ENCODE measurements at places on chromosomes 1 and 21.

DNA sequence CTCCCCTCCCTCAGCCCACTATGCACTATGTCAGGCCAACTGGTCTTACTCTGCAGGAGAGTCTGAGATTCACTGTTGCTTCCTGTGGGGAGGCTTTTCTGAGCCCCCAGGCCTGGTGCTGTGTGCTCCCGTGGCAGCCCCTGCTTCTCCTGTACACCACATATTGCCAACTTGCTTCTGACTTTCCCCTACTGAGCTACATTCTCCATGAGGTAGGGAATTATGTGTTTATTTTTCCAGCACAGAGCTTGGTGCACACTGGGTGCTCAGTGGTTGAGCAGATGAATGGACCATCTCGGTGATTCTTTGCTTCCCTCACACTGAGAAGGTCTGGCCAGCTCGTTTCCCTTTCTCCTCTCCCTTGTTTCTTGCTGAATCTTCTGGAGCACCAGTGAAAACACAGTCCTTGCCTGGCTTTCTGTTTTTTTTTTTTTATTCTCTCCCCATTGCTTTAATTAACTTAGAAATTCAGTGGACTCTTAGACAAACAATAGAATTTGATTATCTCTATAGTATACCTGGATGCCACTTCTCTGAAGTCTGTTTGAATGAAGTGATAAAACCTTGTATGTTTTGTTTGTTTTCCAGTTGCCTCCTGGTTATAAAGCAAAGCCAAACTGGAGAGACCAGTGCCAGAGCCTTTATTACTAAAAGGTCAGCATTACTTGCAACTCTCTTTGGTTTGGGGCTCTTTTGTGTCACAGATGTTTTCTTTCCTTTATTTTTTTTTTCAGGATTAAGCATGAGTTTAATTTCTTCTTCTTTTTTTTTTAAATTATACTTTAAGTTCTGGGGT is 50.3 kb upstream of the CNIH3 start:
- DNase-seq: no peak

DNA sequence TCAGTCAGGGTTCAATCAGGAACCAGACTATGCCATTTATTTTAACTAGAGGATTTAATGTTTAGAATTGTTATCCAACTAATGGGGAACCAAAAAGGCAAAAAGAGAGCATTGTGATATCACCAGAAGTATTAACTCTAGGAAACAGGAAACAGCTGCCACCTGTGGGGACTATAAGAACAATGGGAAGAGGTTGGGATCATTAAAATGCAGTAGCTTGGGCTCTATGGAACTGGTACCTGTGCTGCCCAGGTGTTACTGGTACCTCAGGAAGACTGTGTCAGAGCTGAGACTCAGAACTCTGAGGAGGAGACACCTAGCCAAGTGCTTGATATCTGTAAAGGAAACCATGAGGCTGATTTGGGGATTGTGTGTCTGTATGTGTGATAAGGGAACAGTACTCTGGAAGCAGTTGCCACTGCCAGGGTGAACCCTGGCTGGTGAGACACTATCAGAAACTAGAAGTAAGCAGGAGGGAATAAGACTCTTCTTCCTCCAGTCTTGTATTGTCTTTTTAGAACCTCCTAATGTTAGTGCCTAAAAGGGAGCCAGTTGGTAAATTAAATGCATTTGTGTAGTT is 49.4 kb downstream of the MAN1A2 start:
- DNase-seq: no peak

GRCh38 chr1:41580520-41581172 is 96.2 kb upstream of the EDN2 start:
- no peak for DNase-seq

DNA sequence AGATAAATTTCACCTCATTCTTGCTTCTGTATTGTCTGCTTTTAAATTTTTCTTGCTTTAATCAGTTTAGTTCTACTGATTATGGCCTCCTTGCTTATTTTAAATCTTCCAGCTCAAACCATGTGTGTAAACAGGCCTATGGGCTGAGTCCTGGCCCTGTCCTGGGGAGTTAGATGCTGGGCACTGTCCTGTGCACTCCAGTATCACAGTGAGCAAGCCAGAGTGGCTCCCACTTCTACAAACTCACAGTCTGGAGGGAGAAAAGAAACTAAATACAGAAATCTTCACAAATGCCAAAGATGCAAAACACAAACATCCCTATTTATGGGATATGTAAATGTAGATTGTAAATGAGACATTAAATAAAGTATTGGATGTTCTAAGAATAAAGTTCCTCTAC is 101.1 kb upstream of the POGK start:
- DNase-seq: no peak

- no peak for DNase-seq
Observed at GRCh38 chr21:17371450-17371849, 141.4 kb upstream of the CXADR start.

- no peak for DNase-seq
Observed at GRCh38 chr1:201460814-201461644, 8.0 kb downstream of the PHLDA3 start.

GRCh38 chr1:180343921-180344769 is 114.1 kb downstream of the LHX4 start:
- peak; percentile 87 for DNase-seq

- DNase-seq: no peak
Observed at GRCh38 chr1:162741574-162741973, 48.9 kb upstream of the HSD17B7 start.

DNA sequence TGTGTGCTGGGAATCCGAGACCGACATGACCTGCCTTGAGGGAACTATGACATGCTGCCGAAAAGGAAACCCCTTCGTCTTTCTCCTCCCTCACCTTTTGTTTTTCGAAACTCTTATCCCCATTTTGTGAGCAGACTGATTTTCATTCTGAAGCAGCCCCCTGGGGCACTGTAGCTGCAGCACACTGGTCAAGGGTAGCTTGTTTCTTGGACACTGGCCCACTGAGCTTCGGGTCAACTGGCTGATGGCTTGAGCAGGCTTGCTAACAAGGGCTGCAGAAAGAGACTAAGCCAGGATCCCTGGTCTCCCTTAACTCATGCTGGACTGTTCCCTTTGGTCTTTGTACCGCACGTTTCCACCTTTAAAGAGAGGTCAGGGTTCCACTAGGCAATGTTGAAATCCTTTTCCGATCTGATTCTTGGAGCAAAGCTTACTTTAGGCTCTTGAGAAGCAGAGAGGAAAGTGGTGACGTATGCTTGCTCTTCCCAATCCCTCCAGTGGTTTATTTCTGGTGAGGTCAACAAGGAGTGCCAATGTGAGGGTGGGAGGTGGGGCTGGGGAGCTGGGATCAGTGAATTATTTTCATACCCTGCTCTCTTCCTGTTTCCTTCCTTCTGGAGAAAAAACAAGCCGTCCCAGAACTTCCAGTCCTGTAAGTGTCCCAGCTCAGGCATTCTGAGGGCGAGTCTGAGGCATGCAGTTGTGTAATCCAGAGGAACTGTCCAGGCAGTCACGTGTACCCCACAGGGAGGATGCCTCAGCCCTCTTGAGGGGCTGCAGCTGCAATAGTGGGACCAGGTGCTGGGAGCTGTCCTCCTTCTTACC is 7.6 kb downstream of the CYP4B1 start:
- no peak for DNase-seq

GRCh38 chr1:237171454-237172117 is 129.6 kb downstream of the RYR2 start:
- DNase-seq: peak; percentile 38

DNA sequence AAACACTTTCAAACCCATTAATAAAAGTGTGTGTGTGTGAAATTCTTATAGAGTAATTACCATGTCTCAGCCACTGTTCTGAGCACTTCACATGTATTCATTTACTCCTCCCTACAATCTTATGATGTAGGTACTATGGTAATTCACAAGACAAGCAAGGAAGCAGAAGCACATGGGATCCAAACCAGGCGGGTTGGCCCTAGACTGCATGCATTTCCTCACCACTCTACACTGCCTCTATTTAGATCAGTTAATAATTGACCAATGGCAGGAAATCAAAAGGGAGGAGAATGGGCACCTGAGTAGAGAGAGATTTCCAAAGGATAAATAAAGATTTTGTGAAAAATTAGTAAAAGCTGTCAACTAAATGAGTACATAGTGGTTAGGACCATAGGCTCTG is 15.7 kb downstream of the MAP3K21 start:
- DNase-seq: no peak

GRCh38 chr1:87684713-87685205 is 356.1 kb downstream of the LMO4 start:
- no peak for DNase-seq

- peak; percentile 91 for DNase-seq
Observed at GRCh38 chr1:183646776-183647175, 6.3 kb downstream of the APOBEC4 start.

DNA sequence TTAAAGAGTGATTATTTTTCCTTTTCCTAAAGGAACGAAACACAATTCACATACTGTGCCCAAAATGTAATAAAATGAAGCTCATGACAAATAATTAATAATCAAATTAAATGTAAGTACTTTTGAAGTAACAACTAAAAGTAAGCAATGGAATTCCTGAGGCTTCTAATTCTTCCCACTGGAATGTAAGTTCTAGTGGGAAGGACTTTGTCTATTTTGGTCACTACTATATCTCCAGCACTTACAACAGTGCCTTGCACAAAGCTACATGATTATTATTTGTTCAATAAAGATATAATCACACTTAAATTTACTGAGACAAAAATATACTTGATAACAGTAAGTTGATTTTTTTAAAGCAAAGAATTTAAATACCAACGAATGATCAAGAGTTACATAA is 128.8 kb downstream of the COQ8A start:
- DNase-seq: no peak

DNA sequence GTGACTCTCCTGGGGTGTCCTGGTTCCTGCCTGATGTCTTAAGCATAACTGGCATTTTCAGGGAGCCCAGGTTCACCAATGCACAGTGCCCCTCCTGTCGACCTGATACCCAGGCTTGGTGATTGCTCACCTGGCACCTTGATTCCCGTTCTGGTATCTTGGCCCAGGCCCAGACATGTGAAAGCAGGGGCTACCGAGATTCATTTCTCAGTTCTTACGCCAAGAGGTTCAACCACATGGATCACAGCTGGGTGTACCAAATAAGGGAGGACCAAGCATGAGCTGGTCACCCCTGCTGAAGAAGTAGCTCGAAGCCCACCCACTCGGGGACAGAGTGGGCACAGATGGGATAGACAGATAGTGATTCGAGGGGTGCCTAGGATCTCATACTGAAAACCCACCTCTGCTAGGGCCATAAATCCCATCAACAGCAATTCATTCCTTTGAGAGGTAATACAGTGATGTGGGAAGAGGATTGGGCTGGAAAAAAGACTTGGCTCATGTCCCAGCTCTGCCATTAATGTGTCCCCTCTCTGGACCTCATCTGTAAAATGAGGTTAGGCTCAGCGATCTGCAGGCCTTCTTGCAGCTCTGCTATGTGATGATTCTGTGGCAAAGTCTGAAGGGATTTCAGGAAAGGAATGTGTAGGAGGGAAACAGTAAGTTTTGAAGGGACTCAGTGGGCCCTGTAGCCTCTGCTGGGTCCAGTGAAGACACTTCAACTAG is 2.7 kb downstream of the EPHX1 start:
- no peak for DNase-seq

- DNase-seq: no peak
Observed at GRCh38 chr1:193524021-193524420, 337.6 kb upstream of the B3GALT2 start.

- no peak for DNase-seq
Observed at GRCh38 chr1:17016317-17016661, 4.6 kb upstream of the ATP13A2 start.

GRCh38 chr1:219210067-219210466 is 36.4 kb downstream of the LYPLAL1 start:
- DNase-seq: no peak

DNA sequence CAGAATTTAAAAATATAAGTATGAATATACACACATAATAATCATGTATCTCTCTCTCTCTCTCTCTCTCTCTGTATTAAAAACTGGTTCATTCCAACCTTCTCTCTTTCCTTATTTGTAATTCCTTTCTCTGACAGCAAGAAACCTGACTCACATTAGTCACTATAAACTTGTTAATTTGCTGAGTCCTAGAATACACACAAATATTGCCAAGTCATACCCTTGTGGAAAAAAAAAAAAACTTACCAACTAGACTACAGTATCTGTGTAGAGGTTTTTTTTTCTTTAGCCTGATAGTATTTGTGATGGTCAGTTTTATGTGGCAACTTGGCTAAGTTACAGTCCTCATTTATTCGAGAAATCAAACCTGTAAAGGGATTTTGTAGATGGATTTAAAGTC is 26.3 kb upstream of the NHLH2 start:
- no peak for DNase-seq

- DNase-seq: no peak
Observed at GRCh38 chr21:33684068-33684467, 41.8 kb downstream of the ITSN1 start.

- DNase-seq: no peak
Observed at GRCh38 chr1:58815686-58816071, 31.8 kb upstream of the JUN start.

DNA sequence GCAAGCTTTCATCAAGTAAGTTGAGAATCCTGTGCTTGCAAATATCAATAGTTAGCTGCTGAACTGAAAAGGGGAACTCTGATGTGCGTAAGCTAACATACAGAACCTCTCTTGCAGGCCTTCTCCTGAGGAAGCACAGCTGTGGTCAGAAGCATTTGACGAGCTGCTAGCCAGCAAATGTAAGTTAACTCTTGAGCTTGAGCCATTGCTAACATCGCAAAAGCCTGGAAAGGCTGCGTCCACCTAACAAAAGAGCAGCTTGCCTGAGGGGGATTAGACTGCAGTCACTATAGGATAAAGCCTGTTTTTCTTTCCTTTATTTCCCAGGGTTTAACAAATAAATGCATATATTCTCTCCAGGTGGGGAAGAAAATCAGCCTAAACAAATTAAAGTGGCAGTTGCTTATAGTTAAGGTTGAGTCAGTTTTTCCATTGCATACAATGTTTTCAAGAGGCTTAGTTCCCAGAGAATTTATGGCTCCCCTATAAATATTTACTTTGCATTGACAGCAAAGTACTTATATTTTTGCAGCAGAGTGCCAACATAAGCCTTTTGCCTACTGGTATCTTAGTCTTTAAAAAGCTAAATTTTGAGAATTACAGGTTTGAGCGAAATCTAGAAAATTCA is 1.5 kb downstream of the RGS2 start:
- DNase-seq: no peak

GRCh38 chr1:205576011-205576410 is 55.8 kb downstream of the ELK4 start:
- no peak for DNase-seq

- DNase-seq: peak; percentile 55
Observed at GRCh38 chr1:11736746-11737639, 1.1 kb downstream of the AGTRAP start.

- DNase-seq: no peak
Observed at GRCh38 chr1:51230501-51231078, 5.5 kb upstream of the RNF11 start.

DNA sequence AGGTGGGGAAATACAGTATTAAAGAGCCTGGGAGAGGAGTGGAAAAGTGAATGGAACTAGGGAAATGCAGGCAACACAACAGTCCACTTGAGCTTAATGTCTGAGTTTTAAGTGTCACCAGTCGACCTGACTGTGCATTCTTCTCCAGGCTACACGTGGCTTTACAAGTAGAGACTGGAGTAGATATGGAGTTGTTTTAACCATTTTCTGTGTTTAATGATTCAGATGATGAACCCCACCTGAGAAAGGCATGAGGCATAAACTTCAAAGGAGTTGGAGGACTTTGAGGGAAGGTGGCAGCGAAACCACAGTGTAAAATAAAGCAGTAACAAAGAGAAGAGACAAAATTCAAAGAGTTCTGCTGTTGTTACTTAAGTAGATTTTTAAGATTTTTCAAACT is 12.6 kb downstream of the FUBP1 start:
- DNase-seq: no peak

Data from NCI-H524 (cell line).